ENCODE measurements at places on chromosomes 6 and 20.

DNA sequence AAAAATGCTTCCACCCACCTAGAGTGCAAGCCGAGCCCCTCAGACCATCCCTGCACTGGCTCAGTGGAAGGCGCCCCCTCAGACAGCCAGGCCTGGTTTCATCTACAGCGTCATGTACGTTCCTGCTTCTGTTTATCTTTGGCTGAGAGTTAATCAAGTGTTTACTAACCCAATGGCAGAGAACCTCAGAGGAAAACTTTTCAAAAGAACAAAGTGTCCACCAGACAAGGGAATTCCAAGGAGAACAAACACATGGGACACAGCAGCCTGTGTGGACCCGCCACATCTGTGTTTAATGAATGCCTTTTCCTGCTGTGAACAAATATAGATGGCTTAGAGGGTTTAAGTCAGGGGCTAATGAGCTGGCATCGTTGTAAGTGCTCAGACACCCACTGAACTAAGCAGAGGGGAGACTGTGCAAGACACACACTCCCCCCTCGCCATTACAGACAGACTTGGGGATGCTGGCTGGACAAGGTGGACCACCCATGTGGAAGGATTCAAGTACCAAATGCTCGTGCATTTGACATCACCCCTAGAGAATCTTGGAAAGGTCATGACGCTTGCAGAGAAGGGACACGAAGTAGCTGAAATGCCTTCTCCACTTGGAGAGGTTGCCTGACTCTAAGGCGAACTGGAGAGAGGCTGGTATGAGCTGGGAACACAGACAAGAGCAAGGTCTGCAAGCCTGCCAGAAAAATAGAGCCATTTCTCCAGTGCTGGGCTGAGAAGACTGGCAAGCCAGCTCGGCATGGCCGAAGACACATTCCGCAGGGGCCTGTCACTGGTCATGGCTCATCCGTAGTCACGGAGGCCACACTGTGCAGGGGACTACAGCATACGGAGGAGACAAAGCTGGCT is 53.5 kb upstream of the NXT1 start:
- DNase-seq, result peak; percentile 19

DNA sequence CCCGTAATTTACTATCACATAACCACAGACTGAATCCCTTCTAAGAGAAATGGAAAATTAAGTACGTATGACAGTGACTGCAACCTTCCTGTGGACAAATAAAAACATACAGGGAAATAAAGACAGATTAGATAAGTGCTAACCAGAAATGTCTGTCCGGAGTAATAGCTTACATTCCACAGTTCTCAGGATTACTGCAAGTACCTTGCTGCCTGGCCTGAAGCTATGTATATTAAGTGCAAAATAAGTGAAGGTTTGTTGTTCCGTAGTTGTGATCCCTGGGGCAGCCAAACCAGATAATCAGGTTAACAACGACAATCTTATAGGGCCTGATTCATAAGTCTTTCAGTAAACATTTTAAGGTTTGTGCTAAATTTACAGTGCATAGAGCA is 2.8 kb downstream of the NEDD9 start:
- DNase-seq, result peak; percentile 47

DNA sequence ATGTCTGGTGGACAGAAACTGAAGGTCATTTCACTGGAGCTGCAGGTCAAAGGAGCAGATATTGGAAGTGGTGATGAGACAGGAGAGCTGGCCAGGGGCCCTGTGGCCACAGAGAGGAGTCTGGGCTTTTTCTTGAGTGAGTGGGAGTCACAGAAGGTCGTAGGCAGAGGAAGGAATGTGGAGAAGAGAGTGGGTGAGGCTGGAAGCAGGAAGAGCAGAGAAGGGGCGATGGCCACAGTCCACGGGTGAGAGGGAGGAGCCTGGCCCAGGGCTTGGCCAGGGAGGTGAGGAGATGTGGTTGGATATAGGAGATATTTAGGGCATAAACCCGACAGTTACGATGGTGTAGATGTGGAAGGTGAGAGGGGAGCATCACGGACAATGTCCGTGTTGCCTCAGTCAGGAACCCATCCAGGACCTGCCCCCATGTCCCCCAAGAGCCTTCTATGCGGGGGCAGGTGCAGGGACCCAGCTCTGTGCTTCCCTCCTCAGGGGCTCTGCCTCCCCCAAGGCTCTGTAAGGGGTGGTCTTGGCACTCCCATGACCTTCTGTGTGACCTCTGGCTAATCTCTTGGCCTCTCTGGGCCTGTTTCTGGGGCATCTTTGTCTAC is 150.5 kb upstream of the PTPN1 start:
- DNase-seq, result no peak

DNA sequence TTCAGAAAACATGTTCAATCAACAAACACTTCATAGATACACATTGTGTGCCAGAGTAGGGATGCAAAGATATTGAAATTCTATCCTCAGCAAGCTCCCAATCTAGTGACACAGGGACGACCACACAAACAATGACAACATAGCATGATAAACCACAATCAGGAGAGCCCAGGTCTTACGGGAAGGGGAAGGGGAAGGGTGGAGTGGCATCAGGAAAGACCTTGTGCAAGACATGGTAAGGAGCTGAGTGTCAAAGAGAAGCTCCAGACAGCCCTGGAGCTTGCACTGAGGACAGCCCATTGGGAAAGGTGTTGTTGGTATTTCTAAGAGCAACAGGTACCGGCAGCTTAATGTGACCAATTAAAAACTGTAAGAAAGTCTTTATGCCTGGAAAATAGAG is 103.6 kb downstream of the PDE7B start:
- DNase-seq, result no peak

- peak; percentile 7 for DNase-seq
Observed at GRCh38 chr20:40655451-40655850, 33.6 kb downstream of the MAFB start.

DNA sequence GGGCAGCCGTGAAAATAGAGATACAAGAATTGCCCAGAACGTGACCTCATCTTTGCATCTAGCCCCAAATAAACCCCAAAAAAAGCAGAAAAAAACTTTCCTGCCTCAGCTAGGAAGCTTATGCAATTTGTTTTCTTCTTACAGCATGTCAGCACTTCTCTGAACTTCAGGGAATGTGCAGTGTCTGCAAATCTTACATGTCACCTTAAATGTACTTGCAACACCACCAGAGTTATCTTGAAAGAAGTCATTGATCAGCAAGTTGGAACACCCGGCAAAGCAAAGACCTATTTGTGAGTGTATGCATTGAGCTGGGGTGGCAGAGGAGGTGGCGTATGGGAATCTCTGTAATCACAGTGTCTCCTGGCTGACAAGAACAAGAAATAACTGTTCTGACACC is 123.4 kb downstream of the PKHD1 start:
- no peak for DNase-seq

GRCh38 chr6:130076512-130076911 is 58.1 kb downstream of the L3MBTL3 start:
- no peak for DNase-seq

- DNase-seq, result peak; percentile 1
Observed at GRCh38 chr20:9838035-9838377, 870 bp downstream of the PAK5 start.

DNA sequence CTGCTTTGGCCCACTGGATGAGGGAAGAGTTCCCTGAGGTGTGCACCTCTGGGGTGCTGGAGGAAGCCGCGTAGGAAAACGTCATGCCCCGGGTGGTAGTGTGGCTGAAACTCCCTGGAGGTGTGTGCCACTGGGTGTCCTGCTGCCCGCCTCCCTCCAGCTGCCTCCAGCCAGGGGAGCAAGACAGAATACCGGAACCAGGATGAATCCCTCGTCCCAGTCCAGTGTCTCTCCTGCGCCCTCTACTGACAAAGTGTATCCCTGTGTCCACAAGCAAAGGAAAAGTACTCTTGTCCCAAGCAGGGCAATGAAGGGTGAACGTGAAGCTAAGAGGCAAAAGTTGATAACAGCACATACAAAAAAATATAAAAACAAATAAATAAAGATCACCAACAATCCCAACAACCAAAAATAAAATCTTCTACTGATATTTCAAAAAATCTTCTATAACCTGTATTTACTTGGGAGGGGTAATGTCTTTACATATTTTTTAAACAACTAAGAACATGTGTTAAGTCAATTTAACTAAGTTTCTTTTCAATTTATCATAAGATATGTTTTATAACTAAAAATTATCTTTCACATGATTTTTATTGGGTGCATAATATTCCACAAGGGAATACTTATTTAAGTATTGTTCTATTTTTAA is 437.6 kb downstream of the MAFB start:
- no peak for DNase-seq

- DNase-seq, result no peak
Observed at GRCh38 chr20:15515691-15516090, 1057.6 kb downstream of the KIF16B start.

- no peak for DNase-seq
Observed at GRCh38 chr6:124961464-124961776, 817 bp upstream of the RNF217 start.

GRCh38 chr6:67680297-67680932 is 954.7 kb upstream of the ADGRB3 start:
- DNase-seq, result peak; percentile 75

GRCh38 chr20:40868551-40869217 is 159.9 kb upstream of the TOP1 start:
- DNase-seq, result peak; percentile 89

DNA sequence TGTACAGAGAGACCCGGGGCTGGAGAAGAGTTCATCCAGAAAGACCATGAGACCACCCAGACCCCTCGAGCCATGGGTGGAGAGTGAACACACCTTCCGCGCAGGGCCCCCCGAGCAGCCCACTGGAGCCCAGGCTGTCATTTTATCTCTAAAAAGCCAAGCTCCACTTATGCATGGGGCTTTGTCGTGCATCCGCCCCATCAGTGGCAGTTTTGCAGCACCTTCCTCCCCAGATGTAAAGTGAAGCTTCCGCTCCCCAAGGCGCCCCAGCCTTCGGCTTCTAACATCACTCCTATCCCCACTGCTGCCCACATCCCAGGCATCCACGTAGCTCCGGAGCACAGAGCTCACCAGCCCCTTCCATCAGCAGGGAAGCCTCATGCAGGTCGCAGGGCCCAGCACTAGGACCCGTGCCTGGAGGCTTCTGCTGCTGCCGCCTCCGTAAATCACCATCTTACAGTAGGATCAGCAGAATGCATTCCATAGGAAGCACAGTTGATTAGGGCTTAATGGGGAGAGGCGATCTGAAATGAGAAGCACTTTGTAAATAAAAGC is 301.1 kb downstream of the TAF4 start:
- DNase-seq, result no peak

DNA sequence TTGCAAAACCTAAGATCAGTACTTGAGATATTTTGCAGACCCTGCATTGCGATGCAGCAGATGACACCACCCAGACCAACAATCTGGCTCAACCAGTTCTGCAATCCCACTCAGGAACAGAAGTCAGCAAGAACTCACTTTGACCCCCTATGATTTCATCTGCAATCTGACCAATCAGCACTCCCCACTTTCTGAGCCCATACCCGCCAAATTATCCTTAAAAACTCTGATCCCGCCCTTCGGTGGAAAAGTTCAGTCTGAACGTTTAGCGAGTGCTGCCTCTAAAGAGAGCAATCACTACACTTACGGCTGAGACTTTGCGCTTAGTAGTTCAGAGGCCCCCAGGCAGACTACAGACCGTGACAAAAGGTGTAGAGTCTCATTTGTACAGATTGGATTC is 17.3 kb upstream of the KIAA1586 start:
- no peak for DNase-seq

DNA sequence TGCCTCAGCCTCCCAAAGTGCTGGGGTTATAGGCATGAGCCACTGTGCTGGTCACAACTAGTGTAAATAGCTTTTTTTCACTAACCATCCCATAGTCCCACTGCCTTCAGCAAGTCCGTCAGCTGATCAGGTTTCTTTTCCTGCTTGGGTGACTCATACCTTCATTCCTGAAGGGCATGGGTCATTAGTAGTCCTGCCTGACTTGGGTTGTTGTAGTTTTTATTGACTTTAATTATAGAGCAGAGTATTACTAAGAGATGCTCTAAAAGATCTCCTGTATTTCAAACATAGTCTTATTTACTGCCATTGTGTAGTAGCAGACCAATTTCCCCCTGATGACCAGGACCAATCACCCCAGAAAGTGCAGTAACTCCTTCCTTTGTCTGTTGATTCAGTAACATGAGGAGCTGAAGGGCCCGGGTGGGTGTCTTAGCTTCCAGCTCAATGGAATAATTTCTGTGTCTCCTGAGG is 25.8 kb downstream of the HLA-C start:
- DNase-seq, result peak; percentile 89

DNA sequence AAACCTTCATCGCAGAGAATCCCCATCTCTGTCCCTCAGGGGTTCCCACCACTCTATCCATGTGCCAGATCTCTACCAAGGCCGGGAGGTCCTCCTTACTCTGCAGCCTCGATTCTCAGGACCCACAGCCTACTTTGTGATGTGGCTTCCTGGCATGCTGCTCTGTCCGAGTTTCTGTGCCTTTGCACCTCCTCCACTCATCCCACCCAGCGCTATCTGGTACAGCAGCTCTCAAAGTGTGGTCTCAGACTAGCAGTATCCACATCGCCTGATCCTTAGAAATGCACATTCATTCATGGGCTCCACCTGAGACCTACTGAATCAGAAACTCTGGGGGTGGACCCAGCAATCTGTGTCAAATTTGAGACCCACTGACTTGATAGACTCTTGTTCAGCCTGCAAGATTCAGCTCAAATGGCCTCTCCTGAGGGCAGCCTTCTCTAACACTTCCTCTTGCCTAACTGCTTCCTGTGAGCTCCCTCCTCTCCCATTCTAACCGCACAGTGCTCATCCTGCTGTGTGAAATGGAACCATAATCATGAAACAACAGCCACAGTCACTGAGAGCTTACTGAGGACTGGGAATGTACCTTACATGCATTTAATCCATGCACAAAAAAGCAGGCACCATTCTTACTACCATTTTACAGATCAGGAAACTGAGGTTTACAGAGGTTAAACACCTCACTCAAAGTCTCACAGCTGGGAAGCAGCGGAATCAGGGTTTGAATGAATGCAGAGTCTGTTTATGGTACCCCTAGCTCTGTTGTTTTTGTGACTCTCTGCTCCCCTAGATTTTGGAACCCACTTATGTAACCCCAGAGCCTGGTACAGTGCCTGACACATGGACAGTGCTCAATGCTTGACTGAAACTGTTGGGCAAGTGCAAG is 69.4 kb downstream of the JPH2 start:
- no peak for DNase-seq

- DNase-seq, result no peak
Observed at GRCh38 chr6:142892254-142893021, 52.5 kb downstream of the HIVEP2 start.

DNA sequence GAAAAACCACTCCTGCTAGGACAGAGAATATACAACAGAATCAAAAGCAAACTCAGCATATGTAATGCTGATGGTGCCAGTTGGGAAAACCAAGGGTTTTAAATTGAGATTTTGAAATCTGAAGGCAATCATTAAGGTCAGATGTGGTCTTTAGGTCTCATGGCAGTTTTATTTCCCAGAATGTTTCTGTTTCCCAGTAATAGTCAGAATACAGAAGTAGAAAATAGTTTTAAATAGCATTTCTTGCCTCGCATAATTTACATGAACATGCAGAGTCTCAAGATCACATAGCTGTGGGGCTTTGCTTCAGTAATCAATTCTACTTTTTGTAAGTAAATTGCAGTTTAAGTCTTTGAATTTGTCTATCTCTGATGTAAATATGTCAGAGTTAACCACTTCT is 58.1 kb downstream of the RNF144B start:
- DNase-seq, result no peak

All from iris pigment epithelial cell (primary cell).